ENCODE measurements at places on chromosomes 5 and 9.

DNA sequence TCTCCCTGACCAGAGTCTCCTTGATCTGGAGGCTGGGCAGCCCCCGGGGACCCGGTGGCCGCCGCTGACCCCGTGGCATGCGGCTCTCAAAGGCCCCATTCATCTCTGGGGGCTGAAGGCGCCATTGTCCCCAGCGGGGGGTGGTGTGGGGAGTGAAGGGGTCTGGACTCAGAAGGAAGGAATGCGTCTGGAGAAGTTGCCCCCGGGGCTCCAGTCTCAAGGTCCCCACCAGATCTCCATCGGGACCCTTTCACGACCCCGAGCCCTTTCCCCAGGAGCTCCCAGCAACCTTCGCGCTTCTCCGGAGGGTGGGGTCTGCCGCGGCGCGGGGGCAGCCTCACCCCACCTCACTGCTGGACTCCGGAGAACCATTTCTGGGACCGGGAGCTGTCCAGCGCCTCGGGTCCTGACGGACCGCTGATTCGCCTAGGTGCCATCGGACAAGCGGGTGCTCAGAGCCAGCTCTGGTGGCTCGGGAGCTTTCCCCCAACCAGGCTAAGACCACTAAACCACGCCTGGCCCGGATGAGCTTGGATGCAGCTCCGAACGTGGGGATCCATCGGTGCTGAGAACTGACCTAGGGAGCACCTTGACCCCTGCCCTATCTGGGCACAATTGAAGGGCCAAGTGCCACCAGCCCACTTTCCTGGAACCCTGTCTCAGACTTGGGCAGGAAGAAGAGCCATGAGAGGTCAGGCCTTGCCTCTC lies 5.1 kb upstream of the PCDH1 start:
- DNase-seq, result no peak

DNA sequence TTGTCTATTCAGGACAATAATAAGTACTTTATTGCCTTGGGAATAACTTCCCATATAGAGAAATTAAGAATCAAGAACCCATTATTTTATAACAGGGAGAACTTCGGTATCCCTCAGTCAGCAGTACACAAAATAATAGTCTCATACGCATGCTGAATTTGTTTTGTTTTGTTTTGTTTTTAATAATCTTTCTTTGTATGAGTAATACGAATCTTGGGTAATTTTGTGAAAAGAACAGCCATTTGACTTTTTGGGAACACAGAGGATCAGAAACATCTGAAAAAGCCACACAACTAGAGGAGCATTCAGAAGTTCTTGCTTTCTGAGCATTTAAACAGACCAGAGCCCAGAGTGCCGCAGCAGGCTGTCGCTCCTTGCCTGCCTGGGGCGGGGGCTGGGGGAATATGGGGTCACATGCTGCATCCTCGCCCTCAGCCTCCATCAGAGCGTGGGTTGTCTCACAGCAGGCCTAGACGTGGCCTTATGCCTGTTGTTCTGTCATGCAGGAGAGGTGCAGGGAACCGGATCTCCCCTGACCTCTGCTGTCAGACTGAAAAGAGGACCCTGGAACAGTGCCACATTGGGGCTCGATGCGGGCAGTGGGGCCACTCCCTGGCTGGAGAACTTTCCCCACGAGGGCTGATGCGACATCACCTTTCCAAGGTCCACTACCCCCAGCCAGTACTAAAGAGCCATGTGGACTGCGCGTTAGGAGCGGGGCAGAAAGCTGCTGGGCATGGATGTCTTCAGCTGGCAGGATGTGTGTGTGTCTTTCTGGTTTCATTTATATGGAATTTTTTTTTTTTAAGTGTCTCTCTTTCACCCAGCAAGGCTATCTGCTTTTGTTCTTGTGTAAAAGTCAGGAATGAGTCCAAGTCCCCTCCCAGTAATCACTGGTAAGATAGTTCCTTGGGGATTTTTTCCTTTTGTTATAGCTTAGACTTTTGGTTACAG lies 133.4 kb upstream of the OTULINL start:
- DNase-seq, result no peak

DNA sequence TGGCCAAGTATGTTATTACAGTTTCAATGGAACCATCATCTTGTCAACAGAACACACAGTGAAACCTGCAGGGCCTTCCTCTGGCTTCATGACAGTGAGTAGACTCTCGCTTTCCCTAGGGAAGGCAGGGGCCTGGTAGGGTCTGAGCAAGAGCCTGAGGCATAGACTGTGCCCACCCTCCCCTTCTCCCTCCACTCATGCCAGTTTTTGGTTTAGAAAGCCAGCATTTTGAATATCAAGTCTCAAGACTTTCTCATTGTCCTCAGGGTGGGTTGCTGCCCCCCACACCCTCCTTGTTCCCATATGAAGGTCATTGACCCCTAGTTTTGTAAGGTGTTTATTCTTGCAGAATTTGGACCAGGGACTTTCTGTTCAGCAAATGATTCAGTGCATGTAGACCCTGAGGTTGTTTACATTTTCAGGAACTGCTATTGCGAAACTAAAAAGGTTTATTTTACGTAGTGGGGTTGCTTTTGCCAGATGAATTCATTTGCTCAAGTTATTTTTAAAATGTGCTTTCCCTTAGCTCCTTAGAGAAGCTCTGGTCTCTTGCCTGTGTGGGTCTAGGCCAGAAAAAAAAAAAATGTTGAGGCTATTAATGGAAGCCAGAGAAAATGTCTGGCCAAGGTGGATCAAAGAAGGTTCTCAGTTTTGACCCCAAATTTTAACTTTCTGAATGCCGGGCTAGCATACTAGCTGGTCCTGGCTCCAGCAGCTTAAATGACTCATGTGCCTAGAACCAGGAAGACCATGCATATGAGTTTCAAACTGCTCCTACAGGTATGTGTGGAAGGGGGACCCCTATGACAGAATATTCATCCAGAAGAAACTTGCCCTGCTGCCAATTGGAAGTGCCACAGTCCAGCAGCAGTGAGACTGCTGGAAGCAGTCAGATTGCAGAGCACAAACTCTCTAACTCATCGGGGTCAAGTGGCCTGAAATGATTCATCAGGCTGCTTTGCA lies 10.1 kb upstream of the MOB3B start:
- DNase-seq, result no peak

DNA sequence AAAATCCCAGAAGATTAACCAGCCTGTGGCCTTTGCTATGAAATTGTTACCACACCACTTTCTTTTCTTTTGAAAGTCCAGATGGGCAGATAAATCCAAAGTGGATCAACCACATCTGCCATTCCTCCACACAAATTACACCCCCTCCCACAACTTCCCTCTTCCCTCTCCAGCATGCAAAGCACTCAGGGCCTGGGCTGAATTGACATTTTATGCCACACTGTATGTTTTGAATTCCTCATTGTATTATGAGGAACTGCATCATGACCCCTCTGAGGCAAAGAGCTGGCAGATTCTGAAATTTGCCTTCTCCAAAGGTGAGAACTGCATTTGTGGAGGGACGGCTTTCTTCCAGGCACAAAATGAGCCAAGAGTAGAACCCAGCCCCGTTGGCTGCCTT lies 589.2 kb upstream of the KLF4 start:
- no peak for DNase-seq

GRCh38 chr9:33388110-33388994 lies 14.0 kb downstream of the AQP7 start:
- DNase-seq, result no peak

GRCh38 chr5:40080191-40080590 lies 599.5 kb upstream of the PTGER4 start:
- DNase-seq, result no peak

DNA sequence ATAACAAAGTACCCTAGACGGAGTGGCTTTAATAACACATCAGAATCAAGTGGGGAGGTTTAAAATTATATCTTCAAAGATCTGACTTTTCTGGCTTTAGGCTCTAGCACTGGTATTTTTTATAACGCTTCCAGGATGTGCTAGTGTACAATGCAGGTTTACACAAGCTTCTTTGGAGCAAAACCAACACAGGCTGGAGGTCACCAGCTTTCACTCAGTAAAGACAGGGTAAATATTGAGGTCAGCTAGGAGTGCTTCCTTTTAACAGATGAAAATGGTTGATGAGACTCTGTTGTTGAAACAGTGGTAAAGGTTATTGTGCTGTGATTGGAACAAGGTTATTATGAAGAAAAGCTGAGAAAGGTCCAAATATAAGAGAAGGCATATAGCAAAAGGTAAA lies 414.2 kb downstream of the TAF11L14 start:
- DNase-seq, result peak; percentile 47

- DNase-seq, result no peak
These were observed 42.3 kb upstream of the TARS1 start for GRCh38 chr5:33398501-33398900.
